Esophagus squamous epithelium (tissue), 5 donors: ENCODE measurements at places on chromosomes 6 and 20.

DNA sequence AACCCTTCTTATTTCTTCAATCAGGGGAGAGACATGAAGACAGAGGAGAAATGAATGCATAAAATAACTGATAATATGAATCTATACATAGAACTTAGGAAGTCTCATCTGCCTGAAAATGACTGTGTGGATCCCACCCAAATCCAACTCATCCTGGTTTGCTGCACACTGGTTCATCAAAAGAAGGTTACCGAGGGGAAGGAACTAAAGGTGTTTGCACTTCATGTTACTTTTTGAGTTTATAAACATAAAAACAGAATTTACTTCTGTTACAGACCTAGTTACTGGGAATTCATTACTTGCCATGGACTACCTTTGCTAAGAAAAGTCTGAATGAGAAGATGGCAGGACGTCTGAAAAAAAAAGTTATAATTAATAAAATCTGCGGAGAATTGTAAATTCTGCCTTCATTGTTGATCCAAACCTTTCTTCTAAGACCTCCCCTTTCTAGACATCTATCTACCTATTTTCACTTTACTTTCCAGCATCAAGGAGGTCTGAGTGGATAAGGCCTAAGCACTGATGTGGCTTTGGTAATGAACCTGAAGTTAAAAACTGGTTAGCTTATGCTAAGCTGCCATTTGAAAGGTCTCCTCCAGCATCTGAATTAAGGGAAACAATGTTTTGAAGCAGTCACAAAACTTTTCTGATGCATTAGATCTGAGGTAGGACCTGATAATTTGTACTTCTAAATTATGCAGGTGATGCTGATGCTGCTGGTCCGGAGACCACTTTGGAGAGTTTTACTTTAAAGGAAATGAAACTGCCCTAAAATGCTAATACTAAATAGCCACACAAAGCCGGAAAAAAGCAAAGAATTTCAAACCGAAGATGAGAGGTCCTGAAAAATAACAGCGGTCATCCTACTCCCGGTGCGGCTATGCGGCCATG, 84.0 kb downstream of the HFE start:
- DNase-seq = no peak

DNA sequence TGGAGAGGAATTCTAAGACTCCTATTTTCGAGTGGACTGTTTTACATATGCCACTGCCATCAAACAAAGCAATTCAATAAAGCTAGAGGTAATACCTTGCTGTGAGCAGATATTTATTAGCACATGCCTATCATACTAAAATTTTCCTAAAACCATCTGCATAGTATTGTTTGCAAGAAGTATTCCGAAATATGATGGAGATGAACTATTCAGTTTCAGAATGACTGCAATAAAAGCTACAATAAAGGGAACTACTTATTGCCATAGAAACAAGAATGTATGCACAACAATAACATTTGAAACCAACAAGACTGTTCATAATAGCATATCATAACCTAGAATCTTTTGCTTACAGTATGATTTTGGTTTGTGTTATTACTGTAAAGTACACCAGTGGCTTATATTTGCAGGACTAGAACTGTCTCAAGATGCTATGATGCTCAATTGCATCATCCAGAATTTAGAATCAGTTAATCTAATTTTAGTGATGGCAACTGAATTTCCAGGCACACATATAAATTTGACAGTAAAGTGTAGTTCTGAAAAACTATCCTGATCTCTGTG, 144.3 kb downstream of the GRIK2 start:
- DNase-seq = no peak

- no peak for DNase-seq
Measured at GRCh38 chr6:9943986-9944385, 470.9 kb downstream of the TFAP2A start.

DNA sequence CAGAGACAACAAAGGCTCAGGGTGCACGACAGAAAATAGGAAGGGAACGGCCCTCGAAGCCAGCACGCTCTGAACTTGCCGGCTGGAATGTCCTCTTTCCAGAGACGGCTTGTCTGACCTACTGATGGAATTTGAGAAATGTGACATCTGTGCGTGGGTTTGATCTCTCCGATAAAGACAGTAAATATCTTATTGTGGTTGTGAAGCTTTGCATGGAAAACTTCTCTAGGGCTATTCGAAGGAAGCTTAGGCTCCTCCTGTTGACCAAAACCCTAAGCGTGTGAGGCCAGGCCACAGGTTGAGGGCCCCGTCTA, 247.3 kb downstream of the ZNF217 start:
- DNase-seq = no peak

- DNase-seq = no peak
Measured at GRCh38 chr6:24110417-24110816, 15.6 kb upstream of the NRSN1 start.

DNA sequence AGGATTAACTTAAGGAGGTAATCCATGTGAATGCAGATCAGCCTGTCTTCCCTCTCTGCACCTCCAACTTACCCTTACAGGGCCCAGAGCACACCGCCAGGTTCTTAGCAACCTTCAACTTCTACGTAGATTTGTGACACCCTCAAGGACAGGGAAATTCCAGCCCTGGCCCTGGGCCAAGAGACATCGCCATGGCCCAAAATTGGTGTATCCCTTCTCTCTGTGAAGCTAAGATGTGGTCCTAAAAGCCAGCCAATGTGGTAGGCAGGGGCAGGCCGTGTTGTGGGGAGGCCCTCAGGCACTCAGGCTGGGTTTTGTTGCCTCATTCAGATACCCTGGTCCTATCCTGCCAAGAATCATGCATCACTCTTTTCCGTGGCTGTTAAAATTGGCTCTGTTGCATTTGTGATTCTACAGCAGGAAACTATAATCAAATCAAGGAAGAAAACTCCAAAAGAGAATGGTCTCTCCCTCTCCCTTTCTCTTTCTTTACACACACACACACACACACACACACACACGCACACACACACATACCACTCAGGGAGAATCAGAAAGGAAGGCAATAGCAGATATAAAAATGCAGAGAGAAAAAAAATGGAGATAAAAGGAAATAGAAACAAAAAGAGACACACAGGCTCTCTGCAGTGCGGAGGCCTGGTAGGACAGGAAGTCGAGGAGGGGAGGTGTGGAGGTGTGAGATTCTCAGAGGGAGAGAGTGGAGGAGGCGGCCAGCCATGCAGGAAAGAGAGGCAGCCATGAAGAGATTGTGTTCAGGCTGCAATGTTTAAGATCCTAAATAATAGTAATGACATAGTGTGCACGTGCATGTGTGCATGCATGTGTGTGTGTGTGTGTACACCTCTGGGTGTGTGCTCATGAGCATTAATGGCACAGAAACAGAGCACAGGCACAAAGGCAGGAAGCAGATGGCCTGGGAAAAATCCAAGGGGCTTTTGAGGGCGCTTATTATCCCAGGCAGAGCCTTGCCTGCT, 201.8 kb upstream of the LRFN2 start:
- no peak for DNase-seq

DNA sequence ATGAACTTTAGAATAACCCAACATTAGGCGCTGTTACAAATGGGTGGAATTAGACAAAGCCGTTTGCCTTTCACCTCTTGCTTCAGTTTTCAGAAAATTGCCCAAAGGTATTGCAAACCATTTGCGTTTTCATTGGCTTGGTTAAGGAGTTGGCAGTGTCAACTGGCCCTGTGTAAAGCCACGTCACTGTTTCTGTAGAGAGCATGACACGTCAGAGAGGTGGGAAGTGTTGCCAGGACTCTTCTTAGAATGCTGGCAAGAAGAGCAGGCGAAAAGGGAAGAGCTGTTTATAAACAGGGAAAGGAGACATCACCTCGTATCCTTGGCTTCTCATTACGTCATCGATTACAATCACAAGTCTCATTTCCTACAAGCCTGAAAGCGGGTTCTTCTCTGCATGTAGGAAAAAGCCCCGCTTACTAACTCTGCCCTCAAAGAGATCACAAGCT, 4.2 kb upstream of the IRF4 start:
- DNase-seq = no peak

GRCh38 chr6:37987018-37987417, 167.5 kb downstream of the ZFAND3 start:
- no peak for DNase-seq

DNA sequence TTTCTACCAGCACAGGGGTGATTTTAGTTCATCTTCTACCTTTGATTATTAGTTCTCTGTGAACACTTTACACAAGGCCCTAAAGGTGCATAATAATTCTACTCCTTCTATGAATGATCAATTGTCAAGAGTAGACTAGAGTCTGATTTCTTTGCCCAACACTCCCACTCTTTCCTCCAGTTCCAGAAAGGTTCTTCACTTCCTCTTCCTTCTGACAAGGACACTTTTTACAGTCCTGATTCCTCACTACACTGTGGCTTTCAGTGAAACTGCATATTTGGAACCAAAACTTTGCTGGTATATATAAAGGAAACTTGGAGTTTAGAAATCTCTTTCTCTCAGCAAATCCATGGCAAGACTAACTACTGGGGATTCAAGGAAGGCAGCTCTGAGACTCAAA, 10.6 kb upstream of the RSPO3 start:
- DNase-seq = no peak

DNA sequence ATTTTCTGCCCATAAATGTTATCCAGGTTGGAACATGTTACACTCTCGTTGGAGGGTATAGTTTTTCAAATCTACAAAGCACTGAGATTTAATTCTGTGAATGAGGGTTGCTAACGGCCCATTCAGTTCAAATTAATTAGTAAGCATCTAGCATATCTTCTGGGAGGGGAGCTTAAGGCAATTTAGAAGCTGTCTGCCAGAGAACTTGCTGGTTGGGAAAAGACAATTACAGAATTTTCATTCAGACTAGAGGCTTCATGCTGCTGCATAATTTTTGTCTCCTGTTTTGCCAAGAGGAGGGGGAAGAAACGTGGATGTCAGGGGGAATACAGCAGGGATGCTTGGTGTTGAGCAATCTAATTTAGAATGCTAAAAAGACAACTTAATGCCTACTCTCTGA, 268.3 kb upstream of the FAM83B start:
- no peak for DNase-seq

- DNase-seq = no peak
Measured at GRCh38 chr6:138546733-138547185, 47.5 kb upstream of the NHSL1 start.

DNA sequence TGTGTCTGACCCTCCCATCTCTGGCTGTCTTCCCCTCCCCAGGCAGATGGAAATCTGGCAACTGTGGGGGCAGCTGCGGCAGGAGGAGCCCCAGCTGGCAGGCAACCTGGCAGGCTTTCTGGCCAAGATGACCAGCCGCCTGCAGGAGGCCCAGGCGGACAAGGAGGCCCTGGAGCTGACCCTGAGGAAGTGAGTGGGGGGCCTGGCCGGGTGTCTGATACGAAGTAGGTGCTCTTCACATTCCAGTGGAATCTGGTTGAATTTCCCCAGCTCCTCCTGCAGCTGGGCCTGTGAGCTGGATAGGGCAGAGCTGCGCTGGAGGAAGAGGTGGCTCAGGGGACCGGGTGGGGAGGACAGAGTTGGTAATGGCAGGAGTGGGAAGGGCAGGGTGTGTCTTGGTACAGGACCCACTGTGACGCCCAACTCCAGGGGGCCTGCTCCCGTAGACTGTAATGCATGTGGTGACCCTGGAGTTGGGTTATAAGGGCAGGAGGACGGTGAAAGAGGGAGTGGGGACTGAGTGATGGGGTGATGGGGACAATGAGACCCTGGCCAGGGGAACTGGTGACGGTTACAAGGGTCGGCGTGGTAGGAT, 19.7 kb downstream of the RAB44 start:
- no peak for DNase-seq

- no peak for DNase-seq
Measured at GRCh38 chr6:145245119-145245518, 490.2 kb downstream of the EPM2A start.

DNA sequence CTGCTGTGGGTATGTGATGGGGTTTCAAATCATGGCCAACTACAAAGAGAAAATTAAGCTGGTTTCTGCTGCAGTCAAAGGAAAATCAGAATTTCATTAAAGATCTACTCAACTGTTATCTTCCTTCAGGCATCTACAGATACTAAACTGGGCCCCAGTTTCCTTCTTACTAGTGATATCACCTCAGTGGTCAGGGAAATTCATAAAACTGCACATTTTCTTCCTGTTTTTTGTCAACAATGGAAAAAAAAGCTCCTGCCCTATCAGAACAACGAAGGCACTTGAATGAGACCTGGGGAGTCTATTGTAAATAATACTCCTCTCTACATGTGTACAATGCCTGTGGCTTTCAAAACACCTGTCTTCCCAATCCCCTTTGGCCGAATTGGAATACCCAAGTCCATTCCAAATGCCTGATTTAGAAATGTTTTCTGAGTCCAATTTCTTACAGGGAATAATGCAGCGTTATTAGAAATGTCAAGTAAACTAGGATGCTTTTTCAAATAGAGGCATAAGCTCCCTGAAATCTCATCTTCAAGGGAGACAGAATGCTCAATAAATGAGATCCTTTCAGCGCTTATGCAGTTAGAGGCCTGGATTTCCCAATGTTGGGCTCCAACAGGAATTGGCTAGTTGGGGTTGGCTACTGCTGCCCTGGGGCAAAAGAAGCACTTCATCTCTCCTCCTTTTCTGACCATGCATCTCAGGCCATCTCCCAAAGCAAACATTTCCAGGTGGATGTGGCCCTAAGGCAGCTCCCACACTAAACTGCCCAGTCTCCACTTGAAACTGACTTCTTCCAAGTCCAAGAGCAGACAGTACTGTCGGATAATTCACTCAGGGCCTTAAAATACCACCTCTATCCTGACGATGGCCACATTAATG, 143.3 kb downstream of the NFATC2 start:
- DNase-seq = no peak

DNA sequence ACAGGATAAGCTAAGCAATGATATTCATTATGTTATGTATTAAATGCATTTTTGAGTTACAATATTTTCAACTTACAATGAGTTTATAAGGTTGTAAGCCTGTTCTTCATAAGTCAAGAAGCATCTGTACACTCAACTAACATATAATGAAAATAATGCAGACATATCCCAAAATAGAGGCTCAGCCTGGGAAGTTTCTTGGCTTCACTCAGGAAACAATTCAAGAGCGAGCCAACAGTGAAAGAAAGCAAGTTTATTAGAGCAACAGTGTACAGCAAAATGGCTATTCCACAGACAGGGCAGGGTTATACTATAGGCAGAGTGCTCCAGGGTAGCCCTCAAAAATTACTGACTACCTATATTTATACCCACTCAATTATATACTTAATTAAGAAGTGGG, 1581.8 kb downstream of the HACE1 start:
- no peak for DNase-seq

DNA sequence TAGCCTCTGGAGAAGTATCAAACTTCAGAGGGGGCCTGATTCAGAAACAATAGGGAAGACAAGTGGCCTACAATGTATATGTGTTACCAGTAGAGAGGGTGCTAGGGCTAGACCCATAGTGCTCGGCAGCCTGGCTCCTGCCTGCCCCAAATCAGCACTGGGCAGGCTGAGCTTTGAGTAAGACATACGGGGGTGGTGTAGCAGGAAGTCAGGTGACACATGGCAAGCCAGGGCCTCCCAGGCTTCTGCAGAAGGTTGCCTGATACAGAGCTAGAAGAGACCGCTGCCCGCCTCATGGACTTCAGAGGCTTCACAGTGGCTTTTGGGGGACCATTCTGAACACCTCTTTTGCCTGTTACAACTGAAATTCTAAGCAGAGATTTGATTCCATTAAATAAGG, 43.4 kb downstream of the RALY start:
- DNase-seq = no peak

GRCh38 chr6:154382740-154383139, 26.1 kb upstream of the IPCEF1 start:
- no peak for DNase-seq

- no peak for DNase-seq
Measured at GRCh38 chr20:618980-619379, 8.9 kb upstream of the TCF15 start.
